Bladder microvascular endothelial cell (primary cell): ENCODE measurements at places on chromosomes 1 and 21. TPM values are rescaled to one million over a fixed set of nuclear protein-coding genes. Genes with fewer than 3 reads are reported as not detected.

ANKRD45 gene
- 0.13 TPM in 1 of 2 replicates, not detected in the other for total RNA-seq

VWA5B1 gene
- not detected in 2 replicates for total RNA-seq

RNF2 gene
- total RNA-seq = 14.4 and 51.5 TPM in 2 replicates

LCE1A gene
- total RNA-seq = not detected in 2 replicates

CFAP107 gene
- not detected in 2 replicates for total RNA-seq

OR6N1 gene
- not detected in 2 replicates for total RNA-seq

TRMT1L gene
- total RNA-seq = 13.6 and 31.3 TPM in 2 replicates

HMGN1 gene
- total RNA-seq = 184 and 209 TPM in 2 replicates
